Upper lobe of left lung (tissue), 6 donors: ENCODE measurements at places on chromosomes 11 and 22.

DNA sequence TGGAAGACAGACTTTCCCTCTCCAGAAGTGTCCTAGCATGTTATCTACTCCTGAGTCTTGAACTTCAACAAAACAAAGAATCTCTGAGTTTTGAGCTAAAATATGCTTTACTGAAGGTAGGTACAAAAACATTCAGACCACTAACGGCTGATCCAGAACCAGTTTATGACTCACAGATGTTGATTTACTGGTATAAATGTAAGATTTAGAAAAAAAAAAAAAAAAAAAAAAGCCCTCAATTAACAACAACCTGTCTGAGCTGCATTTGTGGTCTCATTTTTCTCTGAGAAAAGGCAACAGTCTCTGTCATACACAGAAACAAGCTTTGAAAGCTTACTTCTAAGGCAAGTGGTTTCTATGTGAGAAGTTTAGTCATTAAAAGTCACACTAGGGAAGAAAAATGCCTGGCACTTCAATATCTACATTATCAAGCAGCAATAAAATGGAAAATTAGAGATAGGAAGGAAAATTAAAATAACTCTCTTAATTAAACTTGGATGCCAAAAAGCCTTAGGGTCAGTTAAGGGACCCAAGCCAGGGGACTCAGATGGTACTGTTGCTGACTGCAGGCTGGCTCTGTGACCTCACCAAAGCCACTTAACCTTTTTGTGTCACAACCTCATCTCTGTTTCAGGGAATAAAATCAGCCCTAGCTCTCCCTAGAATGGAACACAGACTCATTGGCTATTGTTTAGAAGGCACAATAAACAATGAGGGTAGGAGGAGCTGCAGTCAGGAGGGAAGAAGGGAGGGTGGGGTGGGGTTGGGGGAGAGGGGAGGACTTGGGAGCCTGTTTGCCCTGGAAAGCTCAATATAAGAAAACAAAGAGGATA, 61.7 kb downstream of the ETS1 start:
- H3K4me3 ChIP-seq, result no peak overlapping the region
- peak overlapping the region; percentile 34 for H3K27ac ChIP-seq
- DNase-seq, result no peak
- H3K4me1 ChIP-seq, result peaks cover 34% of the 10 kb centered on the region
- no peaks in the 10 kb centered on the region for H3K27me3 ChIP-seq

GRCh38 chr11:33778675-33779074, 4.4 kb upstream of the FBXO3 start:
- no peaks in the 10 kb centered on the region for H3K36me3 ChIP-seq
- no peak for DNase-seq
- H3K4me1 ChIP-seq, result peaks cover 13% of the 10 kb centered on the region
- H3K4me3 ChIP-seq, result no peak overlapping the region
- H3K27ac ChIP-seq, result no peak overlapping the region
- H3K27me3 ChIP-seq, result no peaks in the 10 kb centered on the region

DNA sequence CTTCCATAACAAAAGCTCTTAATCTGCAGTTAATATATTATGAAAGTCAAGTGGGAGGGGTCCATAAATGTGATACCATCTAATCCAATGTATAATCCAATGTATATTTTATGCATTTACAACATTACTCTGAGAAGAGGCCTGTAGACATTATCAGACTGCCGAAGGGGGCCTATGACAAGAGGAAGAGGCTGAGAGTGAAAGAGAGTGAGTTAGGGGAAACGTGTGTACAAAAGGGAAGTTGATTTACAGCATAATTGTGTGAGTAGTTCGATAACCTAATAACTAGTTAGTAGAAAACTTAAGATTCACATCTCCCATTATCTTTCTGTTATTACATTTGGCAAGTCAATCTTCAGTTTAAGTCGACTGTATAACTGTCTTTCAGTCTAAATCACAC, 86.6 kb downstream of the DDX10 start:
- DNase-seq, result no peak
- no peaks in the 10 kb centered on the region for H3K36me3 ChIP-seq

GRCh38 chr11:2573240-2574042, 126.4 kb downstream of the KCNQ1OT1 start:
- H3K27ac ChIP-seq, result no peak overlapping the region
- no peaks in the 10 kb centered on the region for H3K27me3 ChIP-seq
- no peaks in the 10 kb centered on the region for H3K4me1 ChIP-seq
- DNase-seq, result no peak
- H3K4me3 ChIP-seq, result no peak overlapping the region
- H3K36me3 ChIP-seq, result no peaks in the 10 kb centered on the region

GRCh38 chr11:113862435-113862834, 12.9 kb downstream of the USP28 start:
- H3K4me1 ChIP-seq, result no peaks in the 10 kb centered on the region
- no peaks in the 10 kb centered on the region for H3K27me3 ChIP-seq
- DNase-seq, result no peak
- H3K36me3 ChIP-seq, result no peaks in the 10 kb centered on the region

DNA sequence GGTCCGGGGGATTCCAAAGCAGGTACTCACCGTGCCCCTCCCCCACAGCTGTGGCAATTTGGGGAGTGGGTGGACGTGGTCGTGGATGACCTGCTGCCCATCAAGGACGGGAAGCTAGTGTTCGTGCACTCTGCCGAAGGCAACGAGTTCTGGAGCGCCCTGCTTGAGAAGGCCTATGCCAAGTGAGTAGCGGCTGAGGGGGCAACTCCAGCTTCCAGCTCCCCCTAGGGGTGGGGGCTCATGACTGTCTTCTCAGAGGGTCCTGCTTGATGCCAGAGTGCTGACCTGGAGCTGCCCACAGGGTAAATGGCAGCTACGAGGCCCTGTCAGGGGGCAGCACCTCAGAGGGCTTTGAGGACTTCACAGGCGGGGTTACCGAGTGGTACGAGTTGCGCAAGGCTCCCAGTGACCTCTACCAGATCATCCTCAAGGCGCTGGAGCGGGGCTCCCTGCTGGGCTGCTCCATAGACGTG, 4.2 kb downstream of the CAPN1 start:
- H3K4me1 ChIP-seq, result peaks cover 29% of the 10 kb centered on the region
- H3K36me3 ChIP-seq, result peaks cover 20% of the 10 kb centered on the region
- no peak for DNase-seq
